ENCODE measurements at places on chromosomes 4 and X.

- no peak for DNase-seq
Observed at GRCh38 chr4:9970399-9971011, 50.8 kb downstream of the SLC2A9 start.

- peak; percentile 55 for DNase-seq
Observed at GRCh38 chrX:51496501-51497291, at the start of gene NUDT11. Gene NUDT11 (minus strand): TSS chrX:51496592. CDS start chrX:51496444, 148 bp downstream.

DNA sequence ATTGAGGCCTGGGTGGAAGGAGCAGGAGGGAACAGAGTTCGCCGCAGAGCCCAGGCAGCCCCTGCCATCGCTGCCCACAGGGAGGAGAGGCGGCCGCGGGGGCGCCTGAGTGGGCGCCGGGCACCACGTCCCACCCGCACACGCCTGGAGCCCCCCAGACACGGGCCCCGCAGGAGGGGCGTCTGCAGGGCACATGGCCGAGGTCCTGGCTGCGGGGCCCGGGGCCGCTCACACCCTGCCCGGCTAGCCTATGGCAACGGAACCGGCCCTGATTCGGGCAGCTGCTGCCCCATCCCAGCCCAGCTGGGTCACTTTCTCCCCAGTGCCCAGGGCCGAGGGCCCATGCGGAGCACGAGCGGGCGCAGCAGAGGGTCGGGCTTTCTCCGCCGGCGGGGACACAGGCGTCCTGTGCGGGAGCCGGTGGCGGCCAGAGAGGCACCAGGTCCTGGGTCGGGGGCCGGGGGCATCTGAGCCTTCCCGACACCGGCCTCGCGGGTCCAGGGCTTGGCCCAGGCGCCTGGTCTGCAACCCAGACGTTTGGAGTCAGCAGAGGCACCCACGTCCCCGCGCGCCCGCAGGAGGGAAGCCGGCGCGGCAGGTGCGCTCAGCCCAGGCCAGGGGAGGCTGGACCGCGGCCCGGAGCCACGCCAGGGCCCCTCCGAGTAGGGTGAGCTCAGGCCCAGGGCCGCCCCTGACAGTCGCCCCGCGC lies 91.2 kb downstream of the FAM53A start:
- DNase-seq: no peak

DNA sequence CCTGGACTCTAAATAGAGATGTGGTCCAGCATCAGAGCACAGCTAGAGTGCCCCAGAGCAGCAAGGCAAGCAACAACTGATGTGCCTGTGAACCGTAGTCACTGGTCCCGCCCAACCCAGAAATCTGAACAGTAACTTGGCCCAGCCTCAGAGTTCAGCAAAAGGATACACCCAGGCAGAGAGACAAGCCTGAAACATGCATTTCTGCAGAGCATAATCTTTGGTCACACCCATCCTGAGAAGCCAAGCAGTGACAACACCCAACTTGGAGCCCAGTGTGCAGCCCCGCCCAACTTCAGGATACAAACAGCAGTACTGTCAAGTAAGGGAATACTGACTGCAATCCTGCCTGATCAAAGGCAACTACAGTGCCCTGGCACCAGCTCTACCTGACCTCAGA lies 78.9 kb downstream of the CCDC160 start:
- no peak for DNase-seq

- DNase-seq: no peak
Observed at GRCh38 chr4:184906480-184907097, 80.8 kb upstream of the ACSL1 start.

DNA sequence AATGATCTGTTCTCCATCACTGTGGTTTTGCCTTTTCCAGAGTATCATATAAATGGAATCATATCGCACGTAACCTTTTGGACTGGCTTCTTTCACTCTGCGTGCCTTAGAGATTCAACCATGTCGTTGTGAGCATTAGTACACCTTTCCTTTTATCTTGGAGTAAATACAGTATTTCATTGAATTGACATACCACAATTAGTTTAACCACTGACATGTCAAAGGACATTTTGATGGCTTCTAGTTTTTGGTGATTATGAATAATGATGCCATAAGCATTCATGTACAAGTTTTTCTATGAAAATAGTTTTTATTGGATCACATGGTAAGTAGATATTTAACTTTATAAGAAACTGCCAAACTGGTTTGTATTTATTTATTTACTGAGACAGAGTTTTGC lies 35.2 kb downstream of the DDX3X start:
- no peak for DNase-seq

DNA sequence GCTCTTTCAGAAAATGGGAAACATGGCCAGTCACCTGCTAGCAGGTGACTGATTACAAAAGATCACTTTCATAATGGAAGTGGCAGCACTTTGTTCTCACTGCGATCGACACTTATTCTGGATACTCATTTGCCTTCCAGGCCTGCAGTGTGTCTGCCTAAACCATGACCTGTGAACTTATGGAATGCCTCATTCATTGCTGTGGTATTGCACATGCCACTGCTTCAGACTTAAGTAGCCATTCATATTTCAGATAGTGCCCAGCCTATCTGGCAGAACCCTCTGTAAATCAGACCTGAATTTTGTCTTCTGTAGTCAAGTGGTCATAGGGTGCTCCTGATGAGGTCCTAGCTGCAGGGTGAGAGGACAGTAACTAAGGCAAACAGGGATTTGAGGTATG lies 23.3 kb upstream of the MGST2 start:
- no peak for DNase-seq

GRCh38 chr4:60656171-60656570 lies 544.0 kb upstream of the ADGRL3 start:
- DNase-seq: no peak

DNA sequence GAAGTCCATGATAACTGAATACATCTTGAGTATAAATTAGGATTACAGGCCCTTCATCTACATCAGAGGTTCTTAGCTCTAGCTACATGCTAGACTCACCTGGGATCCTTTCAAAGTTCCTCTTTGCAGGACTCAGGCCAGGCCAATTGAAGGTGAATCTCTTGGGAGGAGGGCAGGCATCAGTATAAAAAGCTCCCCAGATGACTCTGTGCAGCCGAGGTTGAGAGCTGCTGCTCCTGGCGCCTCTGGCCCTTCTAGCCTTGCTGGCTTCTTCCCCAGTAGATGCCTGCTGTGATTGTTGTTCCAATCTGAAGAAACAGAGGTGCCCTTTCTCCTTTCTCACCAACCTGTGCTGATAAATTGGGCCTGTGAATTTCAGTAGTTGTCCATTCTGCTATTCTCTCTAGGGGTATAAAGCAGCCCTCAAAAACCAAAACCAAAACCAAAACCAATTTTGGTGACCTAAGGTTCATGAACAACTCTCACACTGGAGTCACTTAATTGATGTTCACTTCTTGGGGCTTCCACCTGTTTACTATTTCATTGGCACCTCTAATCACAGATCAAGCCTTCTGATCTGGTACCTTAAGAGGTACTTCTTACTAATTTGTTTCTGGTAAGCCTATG lies 78.7 kb downstream of the SUPT20HL2 start:
- peak; percentile 28 for DNase-seq

DNA sequence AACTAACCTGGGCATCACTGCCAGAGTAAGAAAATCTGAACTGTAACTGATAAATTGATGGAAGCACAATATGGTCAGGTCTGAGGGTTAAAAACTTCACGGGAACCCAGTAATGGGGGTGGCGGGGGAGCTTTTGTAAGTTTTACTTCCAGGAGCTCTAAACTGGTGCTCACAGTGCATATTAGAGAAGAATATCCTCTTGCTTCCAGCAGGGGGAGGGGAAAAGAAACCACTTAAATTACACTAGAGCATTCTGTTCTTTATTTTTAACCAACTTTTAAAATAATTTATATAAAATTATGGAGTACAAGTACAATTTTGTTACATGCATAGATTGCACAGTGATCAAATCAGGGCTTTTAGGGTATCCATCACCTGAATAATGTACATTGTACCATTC lies 33.7 kb downstream of the WDR17 start:
- no peak for DNase-seq

DNA sequence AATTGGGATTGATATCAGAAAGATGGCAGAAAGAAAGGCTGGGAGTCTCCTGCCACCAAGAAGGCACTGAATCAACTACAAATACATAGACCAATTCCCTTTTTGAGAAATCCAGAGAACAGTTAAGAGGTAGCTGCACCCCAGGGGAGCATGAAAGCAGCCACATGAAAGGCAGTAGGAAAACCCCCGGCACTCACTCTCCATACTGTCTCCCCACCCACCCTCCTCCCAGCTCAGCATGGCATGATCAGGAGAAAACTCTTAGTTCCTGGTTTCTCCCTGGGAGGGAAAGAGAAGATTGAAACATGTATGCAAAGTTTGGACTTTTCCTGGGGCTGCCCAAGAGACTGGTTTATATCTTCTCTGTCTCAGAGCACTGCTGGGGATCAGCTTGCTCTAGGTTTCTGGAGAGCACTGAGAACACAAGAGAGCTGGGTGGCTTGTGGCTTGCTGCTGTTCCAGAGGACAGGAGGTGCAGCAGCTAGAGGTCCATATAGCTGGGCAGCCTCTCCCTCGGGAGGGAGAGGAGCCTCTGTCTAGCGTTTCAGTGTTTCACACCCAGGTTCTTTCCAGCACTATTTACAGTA lies 305.7 kb downstream of the PDGFC start:
- DNase-seq: no peak

- DNase-seq: peak; percentile 64
Observed at GRCh38 chr4:185479507-185479971, 8.0 kb upstream of the CCDC110 start.

- no peak for DNase-seq
Observed at GRCh38 chr4:83866834-83867621, 331.1 kb downstream of the GPAT3 start.

DNA sequence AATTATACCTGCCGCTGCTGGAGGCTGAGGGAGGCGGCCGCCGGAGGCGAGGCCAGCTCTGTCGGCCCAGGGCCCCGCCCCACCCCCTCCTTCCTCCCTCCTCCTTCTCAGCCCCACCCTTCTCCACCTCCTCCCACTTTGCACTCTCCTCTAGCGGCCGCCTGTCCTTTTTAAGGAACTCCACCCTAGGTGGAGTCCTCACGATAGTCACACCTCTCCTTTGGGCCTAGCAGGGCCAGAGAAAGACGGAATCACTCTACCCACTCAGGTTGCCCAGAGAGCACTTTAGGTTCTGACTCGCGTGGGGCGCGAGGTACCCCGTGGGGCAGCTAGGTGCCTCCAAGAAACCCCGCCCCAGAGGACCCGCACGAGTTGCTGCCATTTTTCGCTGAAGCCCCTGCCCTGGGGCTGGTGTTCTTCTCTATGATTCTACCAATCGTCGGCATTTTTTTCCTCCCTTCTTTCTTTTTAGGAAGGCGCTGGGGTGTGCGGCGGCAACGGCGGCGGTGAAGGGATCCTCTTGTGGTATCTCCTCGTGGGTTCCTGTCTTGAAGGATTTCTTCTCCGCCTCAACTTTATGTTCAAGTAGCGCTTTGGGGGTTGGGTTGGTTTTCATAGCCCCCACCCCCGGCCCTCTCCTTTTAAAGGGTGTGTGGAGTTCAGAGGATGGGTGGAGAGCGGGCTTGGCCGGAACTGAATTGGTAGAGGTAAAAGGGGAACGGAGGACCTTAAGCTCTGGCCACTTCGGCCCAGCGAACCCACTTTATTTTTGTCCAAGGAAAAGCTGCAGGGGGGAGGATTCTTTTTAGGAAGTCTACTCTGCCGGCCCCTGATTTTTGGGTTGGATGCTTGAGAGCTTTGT lies at the start of gene KLF8:
Gene KLF8 (plus strand): TSS at position 136 of the 862 bp plus-strand sequence. CDS start 979 bp downstream, outside the sequence.
- DNase-seq: peak; percentile 64

DNA sequence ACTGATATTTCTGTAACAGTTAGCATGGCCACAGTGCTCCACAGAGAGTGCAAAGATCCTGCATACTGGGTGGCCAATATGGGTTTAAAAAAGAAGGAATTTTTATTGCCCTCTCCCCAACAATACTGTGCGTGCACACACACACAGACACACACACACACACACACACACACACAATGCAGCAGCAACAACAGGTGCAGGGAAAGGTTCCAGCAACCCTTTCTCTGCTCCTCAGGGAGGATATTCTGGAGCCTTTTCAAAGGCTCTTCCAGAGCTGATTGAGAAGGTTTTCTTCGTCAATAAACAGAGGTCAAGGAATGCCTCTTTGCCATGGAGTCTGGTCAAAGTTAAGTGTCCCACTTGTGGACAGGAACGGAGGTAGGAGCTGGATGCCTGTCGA lies 84.8 kb upstream of the ZFP42 start:
- no peak for DNase-seq

- DNase-seq: no peak
Observed at GRCh38 chr4:100302061-100303026, 112.1 kb upstream of the DDIT4L start.

- DNase-seq: no peak
Observed at GRCh38 chr4:79621061-79621460, 213.0 kb upstream of the GK2 start.

- DNase-seq: no peak
Observed at GRCh38 chr4:63556332-63556731, 852.9 kb downstream of the TECRL start.

DNA sequence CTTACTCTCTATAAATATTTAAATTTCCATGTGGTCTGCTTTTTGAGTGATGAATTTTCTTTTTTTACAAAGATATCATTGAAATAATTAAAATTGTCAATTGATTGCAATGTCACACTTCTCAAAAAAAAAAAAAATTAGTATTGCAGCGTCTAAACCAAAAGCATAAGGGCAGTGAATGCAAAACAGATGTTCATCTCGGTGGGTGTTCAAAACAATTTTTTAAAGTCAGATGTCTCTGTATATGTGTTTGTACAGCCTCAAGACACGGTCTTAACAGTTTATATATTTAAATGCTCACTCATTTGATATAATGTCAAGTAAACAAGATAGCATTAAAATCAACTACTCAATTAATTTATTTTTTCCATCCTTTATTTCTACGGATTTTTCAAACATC lies 52.3 kb downstream of the PALLD start:
- no peak for DNase-seq

GRCh38 chrX:16208601-16209000 lies 41.3 kb downstream of the MAGEB17 start:
- DNase-seq: no peak

- DNase-seq: no peak
Observed at GRCh38 chrX:126170720-126171119, 4.6 kb upstream of the DCAF12L2 start.

DNA sequence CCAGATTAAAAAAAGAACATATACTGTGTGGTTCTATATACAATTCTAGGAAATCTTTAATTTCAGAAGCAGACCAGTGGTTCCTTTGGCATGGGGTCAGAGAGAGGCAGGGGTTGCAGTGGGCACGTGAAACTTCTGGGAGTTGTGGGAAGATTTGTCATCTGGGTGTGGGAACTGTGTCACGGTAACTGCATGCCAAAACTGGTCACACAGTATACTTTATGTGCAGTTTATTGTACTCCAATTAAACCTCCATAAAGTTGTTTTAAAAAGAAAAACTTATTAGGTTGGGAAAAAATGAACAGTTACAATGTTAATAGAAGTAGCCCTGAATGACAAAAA lies 26.7 kb upstream of the STS start:
- no peak for DNase-seq

DNA sequence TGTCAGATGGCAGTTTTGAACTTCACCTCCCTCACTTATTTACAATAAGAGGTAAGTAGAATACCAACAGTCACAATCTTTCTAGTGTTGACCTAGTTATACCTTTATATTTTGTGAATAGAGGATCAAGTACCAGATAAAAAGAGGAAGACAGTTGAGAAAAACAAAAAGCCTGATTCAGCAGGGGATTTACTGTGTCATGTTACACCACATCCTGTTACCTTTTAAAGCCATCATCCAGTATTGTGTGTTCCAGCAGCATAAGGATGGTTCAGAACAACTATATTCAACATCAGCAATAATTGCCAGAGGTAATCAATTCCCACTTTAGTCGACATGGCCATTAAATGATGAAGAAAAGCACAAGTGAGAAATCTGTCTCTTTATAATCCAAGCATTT lies 21.3 kb upstream of the CXCL6 start:
- DNase-seq: no peak

GRCh38 chr4:36785973-36786372 lies 458.6 kb upstream of the NWD2 start:
- DNase-seq: no peak
